ENCODE measurements at places on chromosomes 1 and 21.

- DNase-seq: no peak
Observed at GRCh38 chr1:47727697-47728085, 269.5 kb downstream of the TRABD2B start.

- no peak for DNase-seq
Observed at GRCh38 chr21:39345440-39345839, 3.4 kb downstream of the HMGN1 start.

- no peak for DNase-seq
Observed at GRCh38 chr21:26845759-26846035, 488 bp upstream of the ADAMTS1 start.

GRCh38 chr1:92310185-92310597, 11.3 kb downstream of the RPAP2 start:
- DNase-seq: no peak

DNA sequence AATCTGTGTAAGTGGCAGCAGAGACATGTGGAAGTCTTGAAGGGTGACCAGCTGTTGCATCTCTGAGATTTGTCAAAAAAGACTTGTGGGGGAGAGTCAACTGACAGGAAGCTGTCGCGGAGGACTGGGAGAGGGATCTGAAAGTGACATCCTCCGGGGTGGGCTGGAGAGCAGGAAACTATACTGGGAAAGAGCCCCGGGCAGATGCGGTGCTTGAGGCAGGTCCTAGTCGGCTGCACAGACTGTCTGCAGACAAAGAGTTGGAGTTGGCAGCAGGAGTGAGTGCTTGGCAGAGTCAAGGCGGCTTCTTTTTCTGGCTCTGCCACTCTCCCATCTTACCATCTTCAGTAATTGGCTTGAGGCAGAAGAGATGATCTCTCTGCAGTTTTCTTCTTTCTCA, 294.0 kb upstream of the C1orf87 start:
- DNase-seq: no peak

GRCh38 chr1:82337635-82338034, 536.9 kb downstream of the ADGRL2 start:
- no peak for DNase-seq

GRCh38 chr1:208059409-208060001, 148.6 kb upstream of the CD34 start:
- DNase-seq: no peak

GRCh38 chr1:8281843-8282509, 35.9 kb upstream of the SLC45A1 start:
- no peak for DNase-seq

GRCh38 chr1:229012823-229013222, 258.1 kb upstream of the RAB4A start:
- DNase-seq: no peak

- DNase-seq: no peak
Observed at GRCh38 chr1:62513013-62513412, 76.2 kb downstream of the USP1 start.

DNA sequence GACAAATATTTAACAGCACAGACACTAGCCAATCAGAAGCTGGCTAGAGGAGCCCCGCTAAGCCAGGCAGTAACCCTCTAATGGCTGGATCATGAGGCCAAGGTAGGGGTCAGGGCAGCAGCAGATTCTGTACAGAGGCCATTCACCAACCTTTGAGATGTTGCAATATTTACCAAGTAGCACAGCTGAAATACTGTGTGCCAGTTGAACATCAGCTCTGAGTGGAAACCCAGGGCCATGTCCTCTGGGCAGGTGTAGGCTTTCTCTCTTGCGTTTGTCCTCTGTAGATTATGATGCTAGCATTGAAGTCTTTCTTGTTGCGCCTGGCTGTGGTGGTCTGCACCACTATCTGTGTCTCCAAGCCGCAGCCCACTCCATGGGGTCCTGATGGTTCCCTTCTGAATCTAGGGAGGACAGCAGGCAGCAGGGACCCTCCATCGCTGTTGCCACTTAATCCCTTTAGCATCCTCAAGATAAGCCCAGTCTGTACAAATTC, 2.5 kb upstream of the COG2 start:
- DNase-seq: no peak

GRCh38 chr1:25091658-25092057, 140.6 kb downstream of the SYF2 start:
- no peak for DNase-seq

GRCh38 chr1:62722796-62723195, 34.6 kb upstream of the DOCK7 start:
- no peak for DNase-seq

DNA sequence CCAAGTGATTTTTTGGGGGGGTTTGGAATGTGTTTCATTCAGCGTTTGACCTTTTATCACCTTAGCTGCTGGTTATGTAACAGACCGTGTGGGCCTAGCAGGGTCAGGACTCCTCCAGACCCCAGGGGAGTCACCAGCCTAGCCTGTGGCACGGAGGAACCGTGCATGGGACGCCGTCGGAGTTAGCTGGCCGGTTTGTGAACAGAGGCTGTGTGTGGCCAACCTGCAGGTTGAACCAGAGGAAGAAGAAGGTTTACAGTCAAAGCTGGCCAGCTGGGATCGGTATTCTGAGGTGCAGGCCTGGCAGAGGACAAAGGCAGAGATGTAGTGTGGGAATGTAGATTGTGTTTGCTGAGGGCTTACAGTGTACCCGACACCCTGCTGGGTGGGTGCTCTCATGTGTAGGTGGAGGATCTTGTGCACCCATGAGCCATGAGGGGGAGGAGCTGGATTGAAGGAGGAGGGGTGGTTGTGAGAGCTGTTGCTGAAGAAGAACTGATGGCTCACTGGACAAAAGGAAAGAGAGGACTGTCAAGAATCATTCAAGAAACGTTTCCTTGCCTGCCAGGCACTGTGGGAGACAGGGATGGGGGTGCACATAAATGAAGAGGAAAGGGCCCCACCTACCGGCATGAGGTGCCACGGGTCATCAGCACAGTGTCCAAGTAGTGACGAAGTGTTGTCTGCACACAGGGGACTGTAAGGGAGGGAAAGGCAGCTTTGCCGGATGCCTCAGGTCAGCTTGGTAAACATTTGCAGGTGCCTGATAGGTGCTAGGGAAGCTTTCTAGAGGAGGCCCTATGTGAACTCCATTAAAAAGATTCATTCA, 40.0 kb upstream of the PWP2 start:
- no peak for DNase-seq

DNA sequence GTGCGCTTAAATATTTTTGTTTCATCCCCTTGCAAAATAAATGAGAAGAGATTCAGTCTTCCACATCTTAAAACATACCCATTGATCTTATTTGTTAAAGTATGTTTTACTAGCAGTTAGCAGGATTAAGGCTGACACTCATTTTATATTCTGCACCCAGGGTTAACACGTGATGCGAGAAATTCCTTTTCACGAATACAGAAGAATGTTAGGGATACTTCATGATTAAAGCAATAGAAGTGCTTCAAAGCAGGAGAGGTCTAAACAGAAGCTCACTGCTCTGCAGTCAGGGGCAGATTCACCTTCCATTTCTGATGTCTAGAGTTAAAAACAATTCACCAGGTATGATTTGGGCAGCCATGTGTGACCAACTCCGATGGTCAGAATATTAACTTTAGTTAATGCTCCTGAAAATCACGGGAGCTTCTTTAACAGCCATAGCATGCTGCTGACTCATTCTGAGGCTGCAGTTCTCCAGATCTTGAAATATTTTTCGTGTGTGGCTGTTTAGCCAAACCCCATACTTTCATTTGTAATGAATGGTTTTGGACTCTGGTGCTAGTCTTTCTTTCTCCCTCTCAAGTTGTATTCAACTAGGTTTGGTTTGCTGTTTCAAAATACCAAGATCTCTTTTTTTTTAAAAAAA, 19.7 kb downstream of the BCAR3 start:
- DNase-seq: no peak

DNA sequence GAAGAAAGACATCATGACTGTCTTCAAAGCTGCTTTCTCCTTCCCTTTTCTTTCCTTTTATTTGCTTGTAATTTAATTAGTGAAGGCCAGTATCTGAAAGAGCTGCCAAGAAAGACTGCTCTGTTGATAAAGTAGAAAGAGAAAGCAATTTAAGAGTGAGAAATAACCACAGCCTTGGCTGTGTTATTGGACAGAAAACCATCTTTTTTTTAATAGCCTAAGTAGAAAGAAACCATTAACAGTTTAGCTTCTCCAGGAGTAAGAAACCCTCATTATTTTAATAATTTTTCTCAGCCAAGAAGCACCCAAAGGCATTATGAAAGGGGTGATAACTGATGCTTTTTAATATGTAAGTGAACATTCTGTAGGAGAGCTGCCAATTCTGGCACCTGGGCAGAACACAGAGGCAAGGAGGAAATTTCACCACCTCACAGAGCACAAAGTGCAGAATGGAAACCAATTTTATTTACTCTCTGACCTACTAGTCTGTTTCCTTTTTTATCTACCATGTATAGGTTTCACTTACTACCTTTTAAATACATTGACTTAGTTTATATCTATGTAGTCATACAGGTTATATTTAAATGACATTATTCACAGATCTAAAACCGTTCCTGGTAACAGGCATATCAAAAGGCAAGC, 703.2 kb downstream of the MRPL39 start:
- DNase-seq: no peak

DNA sequence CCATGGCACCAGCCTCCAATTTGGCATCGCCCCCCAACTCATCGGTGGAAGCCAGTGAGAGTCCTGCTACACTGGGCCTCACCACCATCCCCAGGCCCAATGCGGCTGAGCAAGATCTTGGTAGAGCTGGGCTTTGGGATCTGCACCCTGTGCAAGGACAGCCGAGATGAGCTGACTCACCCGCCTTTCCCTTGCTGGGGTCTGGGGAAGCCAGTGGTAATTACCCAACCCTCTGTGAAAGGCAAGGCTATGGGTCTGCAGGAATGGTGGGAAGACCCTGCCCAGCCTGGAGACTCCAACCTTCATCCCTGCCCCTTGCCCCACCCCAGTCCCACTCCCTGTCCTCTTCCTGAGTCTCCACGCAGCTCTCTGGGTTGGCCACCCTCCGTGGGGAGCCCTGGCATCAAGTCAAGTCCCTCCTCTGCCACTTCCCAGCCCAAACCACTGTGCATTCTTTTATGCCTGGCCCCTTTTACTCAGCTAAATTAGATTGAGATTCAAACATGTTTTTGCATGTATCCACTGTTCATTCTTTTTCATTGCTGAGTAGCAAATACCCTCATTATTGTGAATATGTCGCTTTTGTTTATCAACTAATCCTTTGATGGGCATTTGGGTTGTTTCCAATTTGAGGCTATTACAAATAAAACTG, 8.8 kb downstream of the SMCP start:
- no peak for DNase-seq

- DNase-seq: no peak
Observed at GRCh38 chr1:9626201-9626608, 25.3 kb upstream of the PIK3CD start.

GRCh38 chr1:56535939-56536338, 43.4 kb downstream of the PLPP3 start:
- DNase-seq: no peak

GRCh38 chr21:34511181-34511580, 829 bp downstream of the KCNE1 start:
- no peak for DNase-seq

Measured in activated naive CD8-positive, alpha-beta T cell treated with anti-CD3 and anti-CD28 coated beads, Interleukin-2, amount 50 U/mL, for 16 hours (primary cell).